ENCODE measurements at places on chromosomes 3 and 15. TPM values are rescaled to one million over a fixed set of nuclear protein-coding genes. Genes with fewer than 3 reads are reported as not detected.

The DUOX1 gene
- polyA plus RNA-seq = 1.2 TPM

The PATL2 gene
- 19.8 TPM for polyA plus RNA-seq

The GHRL gene
- polyA plus RNA-seq = 0.16 TPM

The TYRO3 gene
- polyA plus RNA-seq = 0.46 TPM
